ENCODE measurements at places on chromosomes 16 and 17.

DNA sequence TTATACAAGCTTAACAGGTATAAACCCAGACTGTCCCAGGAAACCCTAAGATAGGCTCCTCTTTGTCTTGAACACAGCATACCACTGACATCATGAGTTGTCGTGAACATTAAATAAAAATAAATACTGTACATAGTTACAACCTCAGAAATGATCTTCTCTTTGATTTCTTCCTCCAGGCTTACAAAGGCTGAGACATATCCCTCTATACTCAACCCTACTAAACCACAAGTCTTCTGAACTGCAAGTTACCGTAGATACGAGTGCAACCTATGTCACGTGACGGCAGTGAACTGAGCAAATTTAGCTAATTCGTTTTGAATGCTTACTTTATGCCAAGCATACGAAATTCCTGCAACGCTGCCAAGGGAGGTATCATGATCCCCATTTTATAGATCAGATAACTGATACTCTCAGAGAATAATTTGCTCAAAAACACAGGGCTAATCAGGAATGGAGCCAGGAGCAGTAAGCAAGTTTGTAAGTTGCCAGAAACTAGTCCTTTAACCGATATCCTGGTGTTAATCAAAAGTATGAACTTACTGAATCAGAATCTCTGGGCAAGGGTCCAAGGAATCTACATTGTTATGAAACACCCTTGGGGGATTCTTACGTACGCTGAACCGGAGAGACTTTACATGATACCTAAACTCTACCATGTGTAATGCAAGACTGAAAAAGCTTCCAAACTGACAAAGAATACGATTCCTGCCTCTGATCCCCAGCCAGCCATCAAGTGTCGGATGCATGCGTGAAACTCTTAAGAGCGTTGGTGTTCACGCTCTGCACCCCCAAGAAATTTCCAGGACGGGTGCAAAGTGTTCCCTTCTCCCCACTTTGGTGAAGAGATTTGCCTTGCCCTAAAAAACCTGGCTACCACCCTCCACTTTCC is 106.2 kb downstream of the XYLT1 start:
- peak; percentile 78 for DNase-seq

- DNase-seq, result no peak
Measured at GRCh38 chr17:66526827-66527226, 224.4 kb downstream of the PRKCA start.

GRCh38 chr17:77677211-77677610 is 281.3 kb upstream of the TNRC6C start:
- no peak for DNase-seq

DNA sequence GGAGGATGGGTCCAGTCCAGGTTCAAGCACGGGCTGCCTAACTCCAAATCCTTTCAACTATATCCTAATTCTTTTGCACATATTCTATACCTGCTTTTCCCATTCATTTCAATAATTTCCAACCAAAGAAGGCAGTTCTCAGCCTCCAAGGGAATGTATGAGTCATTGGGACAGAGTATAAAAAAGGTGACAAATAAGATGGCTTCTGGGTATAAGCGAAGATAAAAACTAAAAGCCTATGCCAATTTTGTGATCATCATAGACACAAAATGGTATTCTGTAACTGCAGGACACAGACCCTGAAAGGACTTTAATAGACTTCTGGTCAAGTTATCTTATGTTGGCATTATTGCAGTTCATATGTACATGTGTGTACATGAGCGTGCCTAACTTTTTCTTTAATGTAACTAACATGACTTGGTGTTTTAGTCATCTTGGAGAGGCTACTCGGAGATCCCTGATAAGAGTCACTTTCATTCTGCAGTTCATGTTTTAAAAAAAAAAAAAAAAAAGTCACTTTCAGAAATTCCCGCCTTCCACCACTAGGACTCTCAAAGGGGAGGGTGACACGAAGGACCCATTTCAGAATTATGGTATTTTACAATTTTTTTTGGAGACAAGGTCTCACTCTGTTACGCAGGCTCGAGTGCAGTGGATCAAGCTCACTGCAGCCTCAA is 17.3 kb downstream of the COG1 start:
- DNase-seq, result no peak

DNA sequence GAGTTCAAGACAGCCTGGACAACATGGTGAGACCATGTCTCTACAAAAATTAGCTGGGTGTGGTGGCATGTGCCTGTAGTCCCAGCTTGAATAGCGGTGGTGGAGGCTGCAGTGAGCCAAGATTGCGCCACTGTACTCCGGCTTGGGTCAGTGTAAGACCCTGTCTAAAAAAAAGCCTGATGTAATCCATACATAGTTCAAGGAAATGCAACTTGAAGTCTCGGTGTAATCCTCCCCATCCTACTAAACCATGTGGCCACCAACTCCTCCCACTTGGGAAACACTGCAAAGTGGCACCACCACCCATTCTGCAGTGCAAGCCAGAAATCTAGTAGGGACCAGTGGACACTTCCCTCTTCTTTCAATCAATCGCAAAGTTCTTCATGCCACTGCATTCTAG is 5.4 kb upstream of the KPNB1 start:
- no peak for DNase-seq

DNA sequence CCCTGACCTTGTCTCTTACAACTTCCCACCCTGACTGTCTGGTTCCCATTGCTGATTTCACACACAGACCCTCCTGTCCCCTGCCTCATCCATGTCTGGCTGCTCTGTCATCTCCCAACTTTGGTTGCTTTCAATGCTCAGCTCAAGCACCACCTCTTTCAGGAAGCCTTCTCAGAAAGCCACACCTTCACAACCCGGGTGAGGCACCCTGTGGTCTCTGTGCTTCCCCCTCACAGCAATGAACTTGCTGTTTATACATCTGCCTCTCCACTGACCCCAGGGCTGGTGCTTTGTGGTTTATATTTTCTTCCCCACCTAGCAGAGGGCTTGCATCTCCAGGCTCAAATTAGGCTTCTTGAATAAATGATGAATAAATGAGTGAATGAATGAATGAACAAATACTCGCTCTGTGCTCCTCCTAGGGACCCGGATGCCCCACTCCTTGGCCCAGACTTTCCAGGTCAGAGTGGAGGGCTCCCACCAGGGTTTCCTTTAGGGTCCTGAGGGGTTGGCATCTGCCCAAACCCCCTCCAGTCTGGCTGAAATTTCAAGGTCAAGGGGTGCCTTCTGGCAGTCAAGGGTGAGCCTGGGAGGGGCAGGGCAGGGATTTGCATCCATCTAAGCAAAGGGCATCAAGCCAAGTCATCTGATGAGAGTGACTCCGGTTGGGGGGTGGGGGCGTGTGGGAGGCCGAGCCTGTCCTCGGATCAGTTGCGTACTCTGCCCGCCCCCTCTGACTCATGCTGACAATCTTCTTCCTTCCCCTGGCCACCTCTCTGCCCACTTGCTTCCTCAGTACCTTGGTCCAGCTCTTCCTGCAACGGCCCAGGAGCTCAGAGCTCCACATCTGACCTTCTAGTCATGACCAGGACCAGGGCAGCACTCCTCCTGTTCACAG is at the start of gene ITGAX:
Gene ITGAX (plus strand): TSS at position 783 of the 898 bp plus-strand sequence. CDS start 79 bp downstream, at position 862.
- DNase-seq, result no peak

GRCh38 chr16:11627292-11627663 is 40.6 kb upstream of the LITAF start:
- DNase-seq, result no peak

GRCh38 chr17:280216-280615 is 72.4 kb downstream of the RPH3AL start:
- DNase-seq, result no peak

DNA sequence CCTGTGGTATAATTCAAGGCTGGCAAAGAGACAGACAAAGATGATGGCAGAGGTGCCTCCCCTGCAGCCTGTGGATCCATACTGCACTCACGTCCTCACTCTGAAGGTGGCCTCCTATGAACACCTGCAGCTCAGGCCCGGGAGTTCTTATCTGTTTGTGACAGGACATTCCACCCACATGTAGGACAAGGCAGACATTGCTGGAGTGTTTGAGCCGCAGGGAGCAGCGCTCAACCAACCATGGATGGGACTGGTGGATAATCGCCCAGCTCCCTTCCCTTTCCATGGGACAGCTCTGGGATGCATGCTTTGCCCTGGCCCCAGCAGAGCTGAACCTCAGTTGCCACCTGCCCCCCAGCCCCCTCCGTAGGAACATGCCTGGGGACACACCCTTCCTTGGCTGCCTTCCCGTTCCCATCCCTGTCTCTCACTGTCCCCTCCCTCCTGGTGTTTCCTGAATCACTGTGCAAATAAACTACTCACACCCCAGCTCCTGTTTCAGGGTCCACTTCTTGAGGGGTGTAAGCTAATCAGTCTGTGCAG is 22.2 kb downstream of the ITPRIPL2 start:
- no peak for DNase-seq

- DNase-seq, result no peak
Measured at GRCh38 chr16:2019921-2020831, 591 bp downstream of the NPW start.

GRCh38 chr17:80826346-80826954 is 165.2 kb upstream of the CHMP6 start:
- no peak for DNase-seq

GRCh38 chr17:83057397-83057761 is 22.0 kb upstream of the METRNL start:
- DNase-seq, result no peak

DNA sequence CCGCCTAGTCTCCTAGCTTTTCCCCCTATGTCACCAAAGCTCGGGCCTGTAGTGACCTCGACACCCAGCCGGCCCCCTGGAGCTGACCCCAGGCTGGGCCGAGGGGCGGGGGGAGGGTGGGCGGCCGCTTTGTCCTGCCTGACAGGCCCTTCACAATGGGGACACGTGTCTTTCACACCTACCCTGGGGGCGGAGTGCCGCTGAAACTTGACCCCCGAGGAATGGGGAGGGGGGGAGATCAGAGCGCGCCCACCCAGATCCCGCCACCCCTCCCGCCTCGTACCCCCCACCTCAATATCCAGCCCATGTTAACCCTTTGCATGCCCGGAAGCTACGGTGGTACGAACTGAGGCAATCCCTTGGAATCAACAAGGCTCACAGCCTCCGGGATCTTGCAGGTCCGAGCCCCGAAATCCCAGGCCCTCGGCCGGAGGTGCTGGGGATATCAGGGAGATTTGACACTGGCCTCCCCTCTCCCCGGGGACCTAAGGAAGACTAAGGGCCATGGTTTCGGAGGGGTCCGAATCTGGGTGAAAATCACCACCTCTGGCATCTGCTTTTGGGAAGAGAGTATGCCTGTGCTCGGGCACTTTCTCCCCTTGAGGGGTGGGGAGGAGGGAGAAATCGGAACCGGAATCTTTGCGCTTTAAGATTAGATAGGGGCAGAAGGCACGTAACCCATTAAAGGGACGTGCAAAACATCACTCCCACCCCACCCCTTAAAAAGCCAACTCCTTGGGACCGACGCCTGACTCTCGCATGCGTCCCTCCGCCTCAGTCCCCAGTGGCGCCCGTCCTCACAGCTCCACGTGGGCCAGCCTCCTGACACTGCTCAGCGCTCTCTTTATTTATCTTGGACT is 2.6 kb downstream of the NOG start:
- DNase-seq, result no peak

- no peak for DNase-seq
Measured at GRCh38 chr17:56506349-56506748, 87.2 kb upstream of the NOG start.

GRCh38 chr17:4515501-4515900 is 16.8 kb downstream of the SPNS2 start:
- no peak for DNase-seq

DNA sequence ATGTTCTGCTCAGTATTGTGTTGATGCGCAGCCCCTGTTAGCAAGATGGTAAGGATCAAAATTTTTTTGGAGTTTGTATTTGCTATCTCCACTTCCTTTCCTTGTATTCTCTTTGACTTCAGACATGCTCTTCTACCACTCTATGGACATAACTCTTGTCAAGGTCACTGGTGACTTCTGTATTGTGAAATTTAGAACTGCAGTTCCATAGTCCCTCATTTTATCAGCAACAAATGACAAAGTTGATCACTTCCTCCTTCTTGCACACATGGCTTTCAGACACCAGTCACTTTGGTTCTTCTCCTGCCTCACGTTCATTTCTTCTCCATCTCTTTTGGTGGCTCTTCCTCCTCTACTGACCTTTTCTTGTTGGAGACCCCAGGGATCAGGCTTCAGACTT is 21.1 kb downstream of the COX11 start:
- no peak for DNase-seq

GRCh38 chr17:49990331-49990730 is 4.7 kb downstream of the DLX3 start:
- DNase-seq, result no peak

DNA sequence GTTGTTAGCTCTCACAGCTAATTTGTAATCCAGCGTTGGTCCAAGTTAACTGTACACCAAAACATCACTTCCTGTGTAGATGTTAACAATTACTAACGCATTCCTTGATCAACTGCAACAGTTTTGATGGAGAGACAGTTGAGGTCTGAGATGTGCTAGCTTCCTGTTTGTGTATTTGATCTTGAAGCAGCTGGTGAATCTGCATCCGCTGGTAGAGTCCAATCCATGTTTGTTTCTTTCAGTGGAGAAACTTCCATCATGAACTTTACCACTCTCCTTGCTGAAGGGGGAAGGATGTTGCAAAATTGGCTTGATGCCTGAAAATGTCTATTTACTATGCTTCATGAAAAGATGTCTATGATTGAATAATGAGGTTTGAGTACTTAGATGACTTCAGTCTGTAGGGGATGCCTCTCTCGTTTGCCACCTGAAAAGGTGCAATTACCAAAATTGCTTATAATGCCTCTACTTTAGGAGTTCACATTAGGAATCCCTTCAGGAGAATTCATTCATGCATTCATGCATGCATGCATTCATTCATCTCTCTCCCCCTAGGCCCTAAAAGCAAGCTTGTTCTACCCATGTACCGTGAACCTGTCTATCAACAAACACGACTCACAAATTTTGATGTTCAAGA is 39.6 kb upstream of the ZKSCAN2 start:
- no peak for DNase-seq

DNA sequence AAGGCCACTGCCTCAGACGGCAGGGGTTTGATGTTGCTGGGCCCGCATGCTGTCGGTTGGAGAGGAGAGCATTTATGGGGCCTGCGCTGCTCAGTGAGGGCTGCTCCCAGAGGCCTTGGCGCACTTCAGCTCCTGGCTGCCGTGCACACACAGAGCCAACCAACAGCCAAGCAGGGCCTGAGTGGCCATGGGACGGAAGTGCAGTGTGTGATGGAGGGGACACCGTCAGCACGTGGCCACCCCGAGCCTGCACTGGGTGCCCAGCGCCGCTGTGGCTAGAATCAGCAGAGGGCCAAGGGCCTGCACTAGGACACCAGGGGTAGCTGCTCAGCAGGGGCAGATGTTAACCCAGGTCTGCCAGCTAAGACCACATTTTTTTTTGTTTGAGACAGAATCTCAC is 21.8 kb downstream of the KLHL36 start:
- no peak for DNase-seq

- DNase-seq, result no peak
Measured at GRCh38 chr17:38706505-38707216, 1.6 kb downstream of the MLLT6 start.
